ENCODE measurements at places on chromosomes 16 and 17.

- no peak for DNase-seq
Observed at GRCh38 chr16:80586476-80586875, 45.7 kb downstream of the DYNLRB2 start.

DNA sequence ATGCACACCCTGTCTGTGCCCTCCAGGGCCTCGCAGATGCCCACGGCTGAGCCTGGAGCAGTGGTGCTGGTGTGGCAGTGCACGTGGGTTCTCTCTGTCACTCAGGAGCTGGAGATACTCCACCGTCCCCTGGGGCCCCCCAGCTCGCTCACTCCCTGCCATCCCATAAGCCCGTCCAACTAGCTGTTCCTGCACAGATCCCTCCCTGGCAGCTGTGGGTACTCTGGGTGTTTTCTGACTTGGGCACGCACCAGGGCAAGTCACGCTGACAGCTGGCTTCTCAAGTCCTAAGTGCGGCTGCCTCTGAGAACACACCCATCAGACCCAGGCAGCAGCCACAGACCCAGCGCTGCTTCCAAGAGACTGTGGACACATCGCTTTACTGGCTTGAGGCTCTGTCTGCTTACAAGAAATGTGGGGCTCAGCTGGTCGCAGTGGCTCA lies 25.4 kb upstream of the ITGB4 start:
- DNase-seq, result no peak

DNA sequence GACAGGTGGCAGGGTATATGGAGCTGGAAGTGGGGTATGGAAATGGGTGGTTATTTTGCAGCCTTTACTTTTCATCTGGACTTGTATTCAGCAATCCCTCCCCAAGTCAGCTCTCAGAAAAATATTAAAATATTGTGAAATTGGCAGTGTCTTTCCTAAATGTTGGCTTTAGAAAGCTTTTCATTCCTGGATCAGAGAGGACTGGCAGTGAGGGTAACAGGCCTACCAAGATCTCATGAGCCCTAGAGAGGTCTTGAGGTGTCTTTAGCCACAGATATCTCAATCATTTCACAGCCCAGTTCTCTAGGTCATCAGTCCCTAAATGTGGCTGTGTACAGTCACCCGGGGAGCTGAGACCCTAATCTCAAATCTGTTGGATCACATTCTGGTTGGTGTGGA lies 22.5 kb downstream of the SLC7A6OS start:
- DNase-seq, result no peak

DNA sequence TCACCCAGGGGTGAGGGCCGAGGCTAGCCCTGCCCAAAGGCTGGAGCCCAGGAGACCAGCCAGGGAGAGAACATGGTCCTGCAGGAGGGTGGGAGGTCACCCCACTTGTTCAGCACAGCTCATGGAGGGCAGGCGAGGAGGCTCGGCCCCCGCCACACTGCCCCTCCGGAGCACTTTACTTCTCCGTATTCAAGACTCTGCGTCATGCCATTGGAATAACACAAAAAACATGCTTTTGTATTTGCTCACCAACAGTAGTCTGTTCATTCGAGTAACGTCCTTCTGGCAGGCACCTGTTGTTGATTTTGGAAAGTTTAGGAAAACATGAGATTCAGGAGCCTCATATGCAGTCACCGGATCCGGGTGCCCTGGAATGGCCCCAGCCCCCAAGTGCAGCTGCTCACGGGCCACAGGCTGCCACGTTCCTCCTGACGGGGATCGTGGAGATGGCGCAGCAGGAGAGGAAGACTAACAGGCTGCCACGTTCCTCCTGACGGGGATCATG lies 81.1 kb upstream of the DNAH17 start:
- no peak for DNase-seq

DNA sequence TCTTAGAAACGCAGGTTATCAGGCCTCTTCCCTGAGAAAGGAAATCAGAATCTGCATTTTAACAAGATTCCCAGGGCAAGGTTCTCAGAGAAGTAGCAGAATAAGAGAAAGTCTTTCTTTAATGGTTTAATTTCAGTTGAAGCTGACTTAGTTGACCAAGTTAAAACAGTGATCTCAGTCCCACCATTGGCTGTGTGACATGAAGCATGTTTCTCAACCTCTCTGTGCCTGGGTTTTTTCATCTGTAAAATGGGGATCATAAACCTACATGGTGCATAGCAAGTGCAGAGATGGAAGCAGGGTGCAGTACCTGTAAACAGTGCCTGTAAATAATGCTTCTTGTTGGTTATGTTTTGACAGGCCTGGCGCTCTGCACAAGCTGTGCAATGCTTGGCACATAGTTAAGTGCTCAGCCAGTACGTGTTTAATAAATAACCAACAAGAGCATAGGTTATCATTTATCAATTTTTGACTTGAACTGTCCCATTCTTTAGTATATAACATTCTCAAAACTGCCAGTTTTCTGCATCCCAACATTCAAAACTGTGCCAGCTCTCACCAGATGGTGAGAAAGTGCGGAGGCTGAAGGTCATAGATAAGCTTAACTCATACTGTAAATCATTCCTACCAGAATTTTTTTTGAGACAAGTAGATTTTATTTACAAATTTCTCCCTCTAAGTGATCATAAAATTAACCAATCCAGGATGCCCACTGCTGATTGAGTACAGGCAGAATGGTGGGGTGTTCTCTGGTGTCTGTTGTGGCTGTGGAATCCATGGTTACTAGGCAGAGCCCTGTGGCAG lies 6.9 kb downstream of the C17orf67 start:
- DNase-seq, result no peak

DNA sequence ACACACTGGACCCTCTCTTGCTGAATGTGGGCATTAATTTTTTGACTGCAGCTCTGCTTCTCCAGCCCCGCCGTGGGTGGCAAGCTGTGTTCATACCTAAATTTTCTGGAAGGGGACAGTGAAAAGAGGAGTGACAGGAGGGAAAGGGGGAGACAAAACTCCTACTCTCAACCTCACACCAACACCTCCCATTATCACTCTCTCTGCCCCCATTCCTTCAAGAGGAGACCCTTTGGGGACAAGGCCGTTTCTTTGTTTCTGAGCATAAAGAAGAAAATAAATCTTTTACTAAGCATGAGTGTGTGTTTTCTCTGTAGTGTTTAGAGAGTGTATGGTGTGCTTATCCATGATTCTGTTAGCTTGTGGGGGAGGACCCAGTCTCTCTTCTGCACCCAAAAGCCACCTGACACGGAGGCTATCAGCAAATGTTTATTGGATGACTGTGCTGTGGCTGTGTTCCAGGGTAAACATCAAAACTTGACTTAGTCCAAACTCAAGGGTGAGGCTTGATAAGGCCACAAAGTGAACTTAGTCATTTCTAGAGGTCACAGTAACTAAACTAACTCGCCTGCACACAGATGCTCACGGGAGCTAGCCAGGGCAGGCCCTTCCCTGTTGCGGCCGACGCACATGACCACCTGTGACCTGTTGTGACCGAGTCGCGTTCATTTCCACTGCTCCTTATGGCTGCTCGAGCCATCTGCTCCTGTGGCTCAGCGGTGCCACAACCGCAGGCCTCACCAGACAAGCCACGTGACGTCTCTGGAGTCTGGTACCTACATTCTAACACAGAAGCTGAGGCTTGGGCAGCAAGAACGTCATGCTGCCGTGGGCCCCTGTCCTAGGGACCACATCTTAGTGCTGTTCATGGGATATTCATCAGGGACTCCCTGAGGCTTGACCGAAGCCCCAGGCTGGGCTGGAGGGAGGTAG lies 9.8 kb upstream of the MED11 start:
- no peak for DNase-seq

GRCh38 chr16:4826526-4826925 lies 20.6 kb downstream of the GLYR1 start:
- DNase-seq, result no peak

GRCh38 chr17:16932611-16933010 lies 39.3 kb downstream of the TNFRSF13B start:
- no peak for DNase-seq

- peak; percentile 20 for DNase-seq
Observed at GRCh38 chr17:64499805-64500486, 3.1 kb upstream of the POLG2 start.

GRCh38 chr16:71327720-71328119 lies 30.8 kb upstream of the CALB2 start:
- DNase-seq, result no peak

GRCh38 chr17:62684179-62684578 lies 56.7 kb downstream of the MRC2 start:
- DNase-seq, result no peak

DNA sequence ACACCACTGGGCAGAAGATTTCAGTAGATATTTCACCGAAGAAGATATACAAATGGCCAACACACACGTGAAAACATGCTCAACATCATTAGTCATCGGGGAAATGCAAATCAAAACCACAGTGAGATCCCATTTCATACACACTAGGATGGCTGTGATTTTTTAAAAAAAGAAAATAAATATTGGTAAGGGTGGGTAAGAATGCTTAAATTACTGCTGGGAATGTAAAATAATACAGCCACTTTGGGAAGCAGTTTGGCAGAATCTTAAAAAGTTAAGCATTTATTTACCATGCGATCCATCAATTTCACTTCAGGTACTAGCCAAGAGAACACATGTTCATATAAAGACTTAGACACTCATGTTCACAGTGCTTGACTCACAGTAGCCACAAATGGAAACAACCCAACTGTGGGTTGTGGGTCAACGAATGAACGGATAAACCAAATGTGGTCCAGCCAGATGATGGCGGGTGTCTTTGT lies 6.5 kb upstream of the C16orf74 start:
- no peak for DNase-seq

GRCh38 chr17:48299760-48300159 lies 130.3 kb downstream of the SKAP1 start:
- DNase-seq, result no peak

DNA sequence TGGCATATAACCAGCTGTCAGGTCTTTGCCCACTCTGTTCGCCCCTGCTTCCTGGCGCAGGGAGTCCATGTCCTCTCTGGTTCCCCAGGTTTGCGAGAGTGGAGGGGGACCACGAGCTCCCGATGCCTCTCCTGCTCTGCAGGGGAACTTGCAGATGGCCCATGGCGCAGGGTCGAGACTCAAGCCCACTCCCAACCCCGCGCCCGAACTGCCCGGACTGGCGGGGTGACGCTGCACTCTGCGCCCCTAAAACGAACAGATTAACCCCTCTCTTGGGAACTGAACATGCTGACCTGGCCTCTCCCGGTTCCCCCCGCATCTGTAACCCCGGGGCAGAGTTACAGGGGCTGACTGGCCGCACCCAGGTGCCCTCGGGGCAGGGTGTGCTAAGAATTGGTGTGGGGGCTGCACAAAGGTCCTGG lies 681 bp upstream of the PLA2G15 start:
- no peak for DNase-seq

DNA sequence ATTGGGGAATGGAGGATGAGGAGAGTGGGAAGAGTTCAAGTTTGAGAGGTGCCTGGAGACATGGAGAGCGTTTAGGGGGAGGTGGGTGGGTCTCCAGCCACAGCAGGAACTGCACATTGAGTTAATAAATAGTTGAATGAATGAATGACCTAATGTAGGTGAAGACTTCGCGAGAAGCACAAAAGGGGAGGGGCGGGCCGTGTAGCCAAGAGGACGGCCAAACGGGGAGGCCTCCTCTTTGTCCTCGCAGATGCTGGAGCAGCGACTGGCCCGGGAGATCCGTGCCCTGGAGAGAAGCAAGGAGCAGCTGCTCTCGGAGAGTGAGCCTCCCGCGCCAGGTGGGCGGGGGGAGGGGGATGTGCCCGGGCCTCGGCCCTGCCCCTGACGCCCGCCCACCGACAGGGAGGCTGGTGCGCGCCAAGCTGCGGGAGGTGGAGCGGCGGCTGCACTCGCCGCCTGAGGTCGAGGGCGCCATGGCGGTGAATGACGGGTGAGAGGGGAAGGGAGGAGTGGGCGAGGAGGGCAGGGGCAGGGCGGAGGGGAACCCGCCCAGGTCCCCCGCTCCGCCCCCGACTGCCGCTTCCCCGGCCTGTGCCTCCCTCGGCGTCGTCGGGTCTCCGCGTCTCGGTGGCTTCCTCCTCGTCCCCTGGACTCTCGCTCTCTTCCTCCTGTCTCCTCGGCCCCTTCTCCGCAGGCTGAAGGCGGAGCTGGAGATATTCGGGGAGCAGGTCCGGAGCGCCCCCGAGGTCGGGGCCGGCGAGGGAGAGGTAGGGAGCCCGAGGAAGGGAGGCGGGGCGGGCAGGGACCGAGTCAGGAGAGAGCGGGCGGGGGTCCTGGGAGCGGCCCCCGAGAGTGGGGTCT lies 12.9 kb downstream of the SYCE1L start:
- peak; percentile 87 for DNase-seq

DNA sequence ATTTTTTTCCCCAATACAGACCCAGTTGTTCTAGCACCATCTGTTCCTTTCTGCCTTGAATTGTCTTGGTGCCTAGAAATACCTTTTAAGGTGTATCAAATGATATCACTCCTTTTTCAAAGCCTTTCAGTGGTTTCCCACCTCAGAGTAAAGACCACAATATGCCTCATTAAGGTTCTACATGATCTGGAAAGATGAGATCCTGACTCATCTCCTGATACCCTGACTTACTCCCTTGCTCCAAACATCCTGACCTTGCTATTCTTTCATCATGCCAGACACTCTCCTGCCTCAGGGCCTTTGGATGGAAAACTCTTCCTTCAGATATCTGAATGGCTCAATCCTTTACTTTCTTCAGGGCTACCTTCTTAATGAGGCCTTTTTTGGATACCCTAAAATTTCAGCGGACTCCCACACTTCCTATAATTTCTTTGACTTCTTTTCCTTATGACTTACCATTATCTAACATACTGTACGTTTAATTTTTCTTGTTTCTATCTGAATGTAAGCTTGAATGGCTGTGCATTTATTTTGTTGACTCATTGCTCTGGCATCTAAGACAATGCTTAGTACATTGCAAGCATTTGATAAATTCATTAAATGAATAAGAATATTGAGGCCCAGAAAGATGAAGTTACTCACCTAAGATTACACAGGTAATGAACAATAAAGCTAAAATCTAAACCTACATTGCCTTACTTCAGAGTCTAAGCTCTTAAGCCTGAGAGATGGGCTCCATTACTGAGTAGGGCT lies 19.2 kb downstream of the FLOT2 start:
- DNase-seq, result no peak

DNA sequence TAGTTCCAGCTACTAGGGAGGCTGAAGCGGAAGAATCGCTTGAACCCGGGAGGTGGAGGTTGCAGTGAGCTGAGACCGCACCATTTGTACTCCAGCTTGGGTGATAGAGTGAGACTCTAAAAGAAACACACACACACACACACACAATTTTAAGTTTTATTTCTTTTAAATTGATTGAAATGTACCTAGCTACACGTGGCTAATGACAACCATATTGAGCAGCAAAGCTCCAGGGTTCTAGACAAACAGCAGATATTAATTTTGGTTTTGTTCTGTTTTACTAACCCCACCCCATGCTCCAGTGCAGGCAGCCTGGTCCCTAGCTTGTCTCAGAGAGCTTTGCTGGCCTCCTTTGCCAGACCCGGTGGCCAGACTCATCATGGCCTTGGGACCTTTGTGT lies 16.0 kb upstream of the RAI1 start:
- DNase-seq, result no peak

GRCh38 chr16:31199430-31200041 lies 3.0 kb downstream of the PYCARD start:
- no peak for DNase-seq

DNA sequence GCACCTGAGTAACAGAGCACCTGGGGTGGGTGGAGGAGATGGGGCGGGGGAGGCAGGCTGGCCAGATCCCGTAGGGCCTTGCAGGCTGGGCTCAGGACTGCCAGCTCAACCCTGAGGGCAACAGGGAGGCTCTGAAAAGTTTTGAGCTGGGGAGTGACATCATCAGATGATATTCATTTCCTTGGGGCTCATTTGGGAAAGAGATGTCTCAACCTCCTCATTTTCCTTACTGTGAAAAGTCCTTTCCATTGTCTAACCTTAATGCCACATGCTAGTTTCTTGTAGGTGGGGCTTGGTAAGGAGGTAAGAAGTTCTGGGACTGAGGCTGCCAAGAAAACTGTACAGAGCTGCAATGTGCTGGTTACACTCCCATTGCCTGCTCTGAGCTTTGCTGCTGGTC lies 3.7 kb downstream of the TNS4 start:
- DNase-seq, result no peak
